ENCODE measurements at places on chromosomes 16 and 17.

DNA sequence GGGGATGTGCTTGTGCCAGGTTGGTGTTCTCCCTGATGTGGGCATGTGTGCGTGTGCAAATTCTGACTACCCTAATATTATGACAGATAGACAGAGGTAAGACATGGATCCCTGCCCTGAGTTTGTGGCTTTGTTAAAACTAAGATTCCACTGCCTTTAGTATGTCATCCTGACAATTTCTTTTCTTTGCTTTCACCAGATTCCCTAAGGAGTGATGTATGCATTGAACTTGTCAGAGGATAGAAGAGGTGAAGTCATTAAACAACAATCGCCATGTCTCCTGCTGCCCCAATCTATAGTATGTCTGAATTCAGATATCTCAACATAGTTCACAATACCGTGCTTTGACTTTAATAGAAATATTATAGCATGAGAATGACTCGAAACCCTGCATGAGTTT lies 137.1 kb upstream of the ELAC2 start:
- DNase-seq: no peak

- DNase-seq: no peak
Measured at GRCh38 chr16:87359121-87359520, 24.5 kb downstream of the FBXO31 start.

- no peak for DNase-seq
Measured at GRCh38 chr16:87431926-87432325, 39.8 kb downstream of the MAP1LC3B start.

DNA sequence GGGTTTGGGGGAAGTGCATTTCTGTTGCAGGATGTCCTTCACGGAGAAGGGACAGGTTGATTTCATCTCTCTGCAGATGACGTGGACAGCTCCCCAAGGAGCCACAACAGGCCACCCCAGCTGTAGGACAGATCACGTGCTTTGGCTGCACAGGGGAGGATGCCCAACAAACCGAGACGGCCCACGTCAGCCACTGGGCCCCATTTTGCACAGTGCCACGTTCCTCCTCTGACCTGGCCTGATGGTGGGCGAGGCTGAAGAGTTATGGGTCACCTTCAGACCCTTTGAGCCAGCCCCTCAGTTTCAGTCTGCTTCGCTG lies 9.0 kb upstream of the RHBDL3 start:
- DNase-seq: no peak

DNA sequence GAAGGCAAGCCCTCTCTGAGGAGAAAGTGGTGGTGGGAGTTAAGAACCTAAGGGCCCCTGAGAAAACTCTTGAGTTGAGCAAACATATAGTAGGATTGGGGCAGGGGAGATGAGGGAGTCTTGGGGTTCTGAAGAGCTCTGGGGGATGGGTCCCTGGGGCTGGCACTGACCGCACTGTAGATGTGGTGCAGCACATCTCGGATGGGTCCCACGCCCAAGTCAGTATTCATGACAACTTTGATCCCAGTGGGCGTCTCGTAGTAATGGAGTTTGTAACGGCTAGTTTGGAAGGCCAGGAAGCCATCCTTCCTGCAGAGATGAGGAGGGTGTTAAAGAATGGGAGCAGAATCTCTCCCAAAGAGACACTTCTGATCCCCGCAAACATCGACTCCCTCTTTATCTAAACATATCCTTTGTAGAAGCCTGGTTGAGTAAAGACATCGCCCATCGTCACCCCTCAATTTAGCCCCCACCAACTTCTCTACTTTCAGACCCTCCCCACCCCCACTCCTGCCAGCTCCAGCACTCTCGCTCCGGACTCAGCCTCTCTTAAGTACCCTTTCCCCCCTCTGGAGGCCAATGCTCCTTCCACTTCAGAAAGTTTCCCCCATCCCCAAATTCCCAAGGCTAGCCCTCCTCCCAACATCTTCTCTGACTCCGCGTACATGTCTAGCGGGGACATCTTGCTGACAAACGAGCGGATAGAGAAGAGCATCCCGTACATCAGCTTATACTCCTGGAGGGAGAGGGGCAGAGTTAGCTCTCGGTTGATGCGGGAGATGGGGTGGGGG lies 710 bp downstream of the TRAPPC1 start:
- no peak for DNase-seq

DNA sequence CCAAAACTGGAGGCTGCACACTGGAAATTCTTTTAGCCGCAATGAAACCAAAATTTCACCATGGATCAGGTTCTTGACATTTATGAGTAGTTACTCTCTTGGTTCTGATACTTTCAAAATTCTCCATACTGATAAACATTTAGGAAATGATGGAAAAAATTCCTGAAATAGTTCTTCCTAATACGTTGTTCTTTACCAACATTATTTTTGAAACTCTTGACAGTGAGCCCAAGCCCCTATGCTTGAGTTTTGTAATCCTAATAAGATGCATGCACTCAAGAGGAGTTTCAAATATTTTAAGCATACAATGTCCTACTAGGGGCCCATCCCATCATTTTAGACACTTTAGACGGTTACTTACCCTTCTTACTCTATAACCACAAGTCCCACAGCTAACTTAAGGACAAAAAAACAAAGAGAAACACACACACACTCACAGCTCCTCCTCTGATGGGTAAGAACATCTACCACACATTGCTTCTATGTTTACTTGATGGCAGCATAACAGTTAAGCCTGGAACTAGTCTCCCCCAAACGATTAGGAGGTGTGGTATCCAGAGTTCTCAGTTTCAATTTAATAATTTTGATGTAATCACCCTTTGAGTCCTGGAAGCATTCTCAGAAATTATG lies 3.7 kb downstream of the VEZF1 start:
- no peak for DNase-seq

- DNase-seq: no peak
Measured at GRCh38 chr17:11874756-11875155, 122.5 kb downstream of the ZNF18 start.

- peak; percentile 54 for DNase-seq
Measured at GRCh38 chr17:13002761-13003453, 14.9 kb downstream of the ELAC2 start.

DNA sequence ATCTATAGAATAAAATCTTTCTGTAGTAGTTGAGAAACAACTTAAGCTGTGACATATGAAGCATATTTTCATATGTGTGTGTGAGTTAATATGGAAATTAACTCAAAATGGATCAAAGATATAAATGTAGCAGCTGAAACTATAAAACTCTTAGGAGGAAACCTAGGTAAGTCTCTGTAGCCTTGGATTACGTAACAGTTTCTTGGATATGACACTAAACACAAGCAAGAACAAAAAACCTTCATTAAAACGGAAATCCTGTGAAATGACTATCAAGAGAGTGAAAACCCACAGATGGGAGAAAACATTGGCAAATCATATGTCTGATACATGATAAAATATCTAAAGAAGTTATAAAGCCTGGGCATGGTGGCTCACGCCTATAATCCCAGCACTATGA lies 104.4 kb downstream of the VPS53 start:
- DNase-seq: no peak

GRCh38 chr17:50091918-50092285 lies 3.2 kb upstream of the PDK2 start:
- no peak for DNase-seq

GRCh38 chr16:56870276-56870888 lies 5.4 kb downstream of the SLC12A3 start:
- DNase-seq: no peak

- DNase-seq: no peak
Measured at GRCh38 chr17:82244413-82245133, 15.7 kb downstream of the SLC16A3 start.

DNA sequence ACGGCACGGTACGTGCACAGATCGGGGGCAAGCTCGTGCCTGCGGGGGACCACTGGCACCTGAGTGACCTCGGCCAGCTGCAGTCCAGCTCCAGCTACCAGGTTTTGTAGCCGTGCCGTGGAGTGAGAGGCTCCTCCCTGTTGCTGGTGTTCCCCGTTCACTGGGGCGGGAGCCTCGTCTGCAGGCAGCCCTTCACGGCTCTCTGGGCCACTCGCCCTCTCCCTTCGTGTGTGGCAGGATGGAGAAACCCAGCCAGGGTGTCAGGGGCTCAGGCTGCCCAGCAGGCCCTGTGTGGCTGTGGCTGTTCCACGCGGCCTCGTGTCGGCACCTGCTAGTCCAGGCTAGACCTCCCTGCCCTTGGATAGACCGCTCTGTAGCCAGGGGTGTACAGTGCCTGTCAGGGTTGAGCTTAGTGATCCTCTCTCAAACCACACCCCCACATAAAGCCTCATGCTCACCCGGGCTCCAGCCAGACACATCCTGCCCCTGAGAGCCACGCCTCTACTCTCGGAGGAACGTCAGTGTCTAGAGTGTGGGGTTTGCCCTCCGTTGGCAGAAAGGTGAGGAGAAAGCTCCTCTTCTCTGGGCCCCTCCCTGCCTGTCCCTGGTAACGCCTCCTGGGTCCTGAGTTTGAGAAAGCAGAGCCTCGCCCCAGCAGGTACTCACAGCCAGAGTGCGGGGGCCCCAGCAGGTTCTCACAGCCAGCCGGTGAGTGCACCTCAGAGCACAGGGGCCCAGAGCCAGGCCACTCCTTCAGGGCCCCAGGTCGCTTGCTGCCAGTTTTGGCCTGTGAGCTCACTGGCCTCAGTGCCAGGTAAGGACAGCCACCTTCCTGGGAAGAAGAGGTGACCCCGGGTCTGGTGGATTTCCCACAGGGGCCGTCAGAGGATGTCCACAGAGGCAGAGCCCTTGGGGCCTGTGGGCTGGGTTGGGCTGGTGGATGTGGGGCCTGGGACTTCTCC lies 27.7 kb downstream of the NME3 start:
- DNase-seq: no peak

- DNase-seq: no peak
Measured at GRCh38 chr16:81696166-81696960, 82.7 kb upstream of the PLCG2 start.

Data from NCI-H345 (cell line).